ENCODE measurements at places on chromosomes 4 and X.

GRCh38 chr4:56424697-56425514 lies 10.5 kb downstream of the PPAT start:
- DNase-seq: no peak

- DNase-seq: no peak
These were observed 41.1 kb downstream of the CBLL2 start for GRCh38 chrX:22313766-22314165.

- DNase-seq: no peak
These were observed 114.5 kb downstream of the ADRA2C start for GRCh38 chr4:3880615-3881120.

GRCh38 chrX:127571834-127572233 lies 480.4 kb downstream of the ACTRT1 start:
- no peak for DNase-seq

GRCh38 chr4:147587041-147587440 lies 30.2 kb upstream of the TMEM184C start:
- DNase-seq: no peak

DNA sequence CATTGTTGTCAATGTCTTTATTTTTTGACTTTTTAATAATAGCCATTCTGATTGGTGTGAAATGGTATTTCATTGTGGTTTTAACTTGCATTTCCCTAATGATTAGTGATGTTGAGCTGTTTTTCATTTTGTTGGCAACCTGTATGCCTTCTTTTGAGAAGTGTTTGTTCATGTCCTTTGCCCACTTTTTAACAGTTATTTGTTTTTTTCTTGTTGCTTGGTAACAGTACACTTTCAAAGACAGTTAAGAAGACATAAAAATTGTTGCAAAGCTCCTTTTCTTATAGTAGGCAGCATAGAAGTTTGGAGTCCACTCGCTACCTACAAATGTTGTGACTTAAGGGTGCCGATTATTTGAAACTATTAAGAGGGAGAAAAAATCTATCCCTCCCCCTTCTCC lies 48.7 kb upstream of the SLC7A11 start:
- DNase-seq: no peak

DNA sequence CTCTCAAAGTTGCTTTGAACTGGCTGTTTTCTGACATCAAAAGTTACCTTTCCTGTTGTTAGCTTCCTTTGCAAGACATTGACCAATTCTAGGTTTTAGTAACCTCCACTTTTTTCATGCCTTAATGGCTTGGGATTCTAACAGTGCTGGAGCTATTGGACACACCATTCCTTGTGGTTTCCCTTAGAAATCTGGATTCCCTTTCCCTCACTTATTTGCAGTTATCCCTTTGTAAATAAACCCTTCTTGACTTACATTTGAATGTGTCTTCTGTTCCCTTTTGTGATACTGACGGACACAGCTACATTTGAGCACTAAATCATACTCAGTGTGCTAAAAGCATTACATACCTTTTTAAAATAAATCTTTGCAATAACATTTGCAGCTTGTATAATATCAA lies 1927.6 kb upstream of the IGFBP7 start:
- DNase-seq: no peak

DNA sequence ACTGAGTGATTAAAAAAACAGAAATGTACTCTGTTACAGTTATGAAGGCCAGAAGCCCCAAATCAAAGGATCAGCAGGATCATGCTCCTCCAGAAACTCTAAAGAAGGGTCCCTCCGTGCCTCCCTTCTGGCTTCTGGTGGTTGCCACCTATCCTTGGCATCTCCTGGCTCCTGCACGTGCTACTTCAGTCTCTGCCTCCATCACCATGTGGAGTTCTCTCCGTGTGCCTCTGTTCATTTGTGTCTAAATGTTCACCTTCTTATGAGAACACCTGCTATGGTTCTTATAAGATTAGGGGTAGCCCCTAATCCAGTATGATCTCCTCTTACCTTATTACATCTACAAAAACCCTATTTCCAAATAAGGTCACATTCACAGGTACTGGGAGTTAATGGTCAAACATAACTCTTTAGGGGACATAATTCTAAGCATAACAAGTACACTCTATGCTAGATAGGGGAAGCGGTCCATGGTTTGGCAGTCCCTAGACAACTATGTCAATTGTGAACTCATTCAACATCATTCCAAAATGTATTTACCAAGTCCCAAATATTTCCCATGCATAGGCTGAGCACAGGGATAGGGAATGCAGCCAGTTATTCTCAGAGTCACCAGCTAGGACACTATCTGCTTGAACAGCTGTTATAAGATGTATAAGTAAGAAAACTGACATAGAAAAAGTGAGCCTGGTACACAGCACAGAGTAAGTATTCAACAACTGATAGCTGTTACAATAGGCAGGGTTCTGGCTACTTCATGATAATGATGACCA lies 295.5 kb upstream of the BOD1L1 start:
- DNase-seq: no peak

GRCh38 chrX:45803383-45803921 lies 602.8 kb upstream of the DIPK2B start:
- no peak for DNase-seq

GRCh38 chrX:55159551-55159950 lies 60.6 kb upstream of the PAGE5 start:
- DNase-seq: no peak

DNA sequence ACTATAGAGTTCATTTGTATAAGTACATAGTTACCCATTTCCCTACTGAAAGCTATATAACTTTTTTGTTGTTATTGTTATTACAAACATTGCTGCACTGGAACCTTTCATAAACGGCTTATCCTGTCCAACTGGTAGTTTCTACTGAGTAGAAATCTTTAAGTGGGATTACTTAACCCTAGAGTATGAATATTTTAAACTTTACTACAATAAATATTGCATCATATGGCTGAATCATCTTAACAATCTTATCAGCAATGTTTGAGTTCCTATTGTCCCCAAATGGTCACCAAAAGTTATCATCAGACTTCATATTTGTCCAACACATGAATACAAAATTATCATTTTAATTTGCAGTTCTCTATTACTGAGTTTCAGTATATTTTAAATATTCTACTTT lies 40.5 kb downstream of the LCORL start:
- no peak for DNase-seq

GRCh38 chr4:71201817-71202576 lies 136.8 kb upstream of the SLC4A4 start:
- DNase-seq: no peak

- DNase-seq: no peak
These were observed 48.2 kb downstream of the CLDN34 start for GRCh38 chrX:10015355-10015722.

GRCh38 chr4:25827897-25828296 lies 34.9 kb downstream of the SEL1L3 start:
- DNase-seq: no peak

DNA sequence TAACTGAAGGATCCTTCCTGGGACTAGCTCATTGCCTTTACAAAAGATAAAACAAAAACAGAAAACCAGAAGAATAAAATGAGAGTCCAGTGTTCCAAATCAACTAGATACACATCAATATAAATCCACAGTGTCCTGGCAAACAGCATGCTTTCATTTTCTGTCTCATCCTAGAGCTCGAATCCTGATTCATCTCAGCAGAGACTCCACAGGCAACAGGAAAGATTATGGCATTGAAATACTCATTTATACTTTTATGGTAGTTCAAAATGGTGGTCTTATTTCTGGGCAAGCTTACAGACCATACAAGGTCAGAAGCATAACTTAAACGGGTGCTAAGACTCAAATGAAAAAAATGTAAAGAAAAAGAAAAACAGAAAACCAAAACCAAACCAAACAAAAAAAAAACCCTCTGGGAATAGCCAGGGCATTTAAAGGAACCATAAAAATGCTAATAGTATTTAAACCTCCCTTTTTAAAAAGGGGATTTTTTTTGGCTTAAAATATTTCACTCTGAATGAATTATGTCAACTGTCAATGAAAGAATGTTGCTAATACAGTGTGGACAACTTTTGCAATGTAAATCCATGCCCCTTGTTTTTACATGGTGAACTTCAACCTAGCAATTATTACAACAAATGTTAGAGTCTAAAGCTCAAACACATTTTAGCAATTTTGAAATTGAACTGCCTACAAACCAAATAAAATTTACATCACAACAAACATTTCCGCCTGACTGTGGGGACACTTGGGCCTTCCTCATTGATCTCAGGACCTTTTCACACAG lies 57.9 kb downstream of the GPR101 start:
- no peak for DNase-seq

- no peak for DNase-seq
These were observed 1956.8 kb upstream of the PCDH10 start for GRCh38 chr4:131192318-131192717.

DNA sequence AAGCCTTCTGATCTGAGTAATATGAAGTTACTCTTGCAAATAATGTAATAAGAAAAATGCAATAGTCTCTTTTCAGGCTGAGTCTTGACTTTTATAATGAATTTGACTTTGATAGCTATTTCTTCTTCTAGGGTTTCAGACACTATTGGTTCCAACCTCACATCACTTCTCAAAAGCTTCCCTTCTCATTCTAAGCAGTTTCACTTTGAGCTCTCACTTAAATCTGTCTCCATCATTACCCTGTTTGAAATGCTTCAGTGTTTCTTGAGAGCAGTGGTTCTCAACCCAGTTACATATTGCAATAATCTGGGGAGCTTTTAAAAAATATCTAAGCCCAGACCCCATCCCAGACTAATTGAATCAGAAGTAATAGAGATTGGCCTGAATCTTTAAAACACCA lies 40.5 kb upstream of the BMP2K start:
- no peak for DNase-seq

DNA sequence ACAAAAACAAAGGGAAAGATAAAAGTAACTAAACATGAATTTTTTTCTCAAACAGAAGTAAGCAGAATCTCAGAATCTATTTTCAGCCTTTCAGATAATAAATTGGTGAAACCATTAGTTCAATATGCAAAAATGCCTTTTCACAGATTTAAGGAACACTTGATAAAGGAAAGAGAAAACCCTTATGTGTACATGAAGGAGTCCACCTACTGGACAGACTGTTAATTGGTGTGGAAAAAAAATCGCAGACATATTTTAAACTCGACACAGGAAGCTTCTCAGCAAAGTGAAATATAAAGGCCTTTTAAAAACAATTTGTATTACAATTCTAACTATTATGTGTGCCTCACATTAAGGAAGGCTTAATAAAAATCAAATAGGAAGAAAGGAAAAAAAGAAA lies 22.3 kb downstream of the COX7B2 start:
- DNase-seq: no peak

- DNase-seq: no peak
These were observed 46.7 kb downstream of the IRF2 start for GRCh38 chr4:184427687-184428086.

- no peak for DNase-seq
These were observed 43.1 kb downstream of the ATP11C start for GRCh38 chrX:139889760-139890159.

DNA sequence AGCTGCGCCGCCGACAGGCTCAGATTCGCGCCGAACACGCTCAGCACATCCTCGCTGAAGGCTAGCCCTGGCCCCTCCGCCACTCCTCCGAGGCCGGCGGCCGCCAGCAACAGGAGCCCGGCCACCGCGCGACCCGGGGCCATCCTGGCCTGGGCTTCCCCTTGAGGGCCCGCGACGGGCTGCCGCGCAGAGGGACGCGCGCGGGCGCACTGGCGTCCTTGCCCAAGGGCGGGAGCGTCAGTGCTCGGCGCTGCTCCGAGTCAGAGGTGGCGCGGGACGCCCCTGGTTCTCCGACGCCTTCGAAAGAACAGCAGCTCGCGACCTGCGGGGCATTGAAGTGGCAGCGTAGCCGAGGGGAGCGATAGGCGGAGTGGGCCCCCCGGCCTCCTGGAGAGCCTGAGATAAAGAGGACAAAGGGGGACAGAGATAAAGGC lies 745 bp downstream of the SLC39A8 start:
- no peak for DNase-seq

GRCh38 chr4:106607558-106607957 lies 239.0 kb upstream of the GIMD1 start:
- no peak for DNase-seq

DNA sequence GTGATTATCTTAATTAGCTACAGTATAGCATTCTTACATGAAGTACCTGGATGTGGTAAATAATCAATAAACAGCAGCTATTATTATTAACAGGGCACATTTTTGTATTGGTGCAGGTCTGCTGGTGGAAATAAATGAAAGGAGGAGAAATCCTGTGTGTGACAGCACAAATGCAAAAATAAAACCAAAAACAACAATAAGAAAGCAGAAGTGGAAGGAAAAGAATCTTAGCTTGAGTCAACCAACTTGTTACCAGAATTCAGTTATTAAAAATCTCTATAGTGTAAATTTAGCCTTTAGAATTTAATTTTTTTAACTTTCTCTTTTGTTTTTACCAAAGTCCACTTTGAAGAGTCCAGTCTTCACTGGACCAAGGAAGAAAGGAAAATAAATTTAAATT lies 63.1 kb upstream of the LSM6 start:
- no peak for DNase-seq

DNA sequence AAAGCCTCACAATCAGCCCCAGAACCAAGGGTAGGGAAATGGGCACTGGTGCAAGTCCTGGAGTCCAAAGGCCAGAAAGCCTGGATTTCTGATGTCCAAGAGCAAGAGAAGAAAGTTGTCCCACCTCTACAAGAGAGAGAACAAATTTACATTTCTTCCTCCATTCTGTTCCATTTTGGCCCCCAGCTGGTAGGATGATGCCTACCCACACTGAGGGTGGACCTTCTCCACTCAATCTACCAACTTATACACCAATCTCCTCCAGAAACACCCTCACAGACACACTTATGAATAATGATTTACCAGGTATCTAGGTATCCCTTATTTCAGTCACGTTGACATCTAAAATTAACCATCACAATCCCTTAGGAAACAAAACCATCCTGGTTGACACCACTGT lies 367.8 kb upstream of the GRIA3 start:
- no peak for DNase-seq

DNA sequence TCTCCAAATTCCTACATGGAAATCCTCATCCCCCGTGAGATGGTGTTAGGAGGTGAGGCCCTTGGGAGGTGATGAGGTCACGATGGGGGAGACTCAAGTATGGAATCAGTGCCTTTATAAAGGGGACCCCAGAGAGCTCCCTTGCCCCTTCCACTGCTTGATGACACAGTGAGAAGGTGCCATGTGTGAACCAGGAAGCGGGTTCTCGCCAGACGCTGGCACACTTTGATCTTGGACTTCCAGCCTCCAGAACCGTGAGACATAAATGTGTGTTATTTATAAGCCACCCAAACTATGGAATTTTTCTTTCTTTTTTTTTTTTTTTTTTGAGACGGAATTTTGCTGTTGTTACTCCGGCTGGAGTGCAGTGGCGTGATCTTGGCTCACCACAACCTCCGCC lies 237.6 kb downstream of the DHRSX start:
- DNase-seq: no peak

GRCh38 chrX:7088968-7089615 lies 58.4 kb upstream of the STS start:
- no peak for DNase-seq

Data from vagina (tissue), 2 donors.